Nephron progenitor cell (in vitro differentiated cells): ENCODE measurements at places on chromosomes 7 and 10.

DNA sequence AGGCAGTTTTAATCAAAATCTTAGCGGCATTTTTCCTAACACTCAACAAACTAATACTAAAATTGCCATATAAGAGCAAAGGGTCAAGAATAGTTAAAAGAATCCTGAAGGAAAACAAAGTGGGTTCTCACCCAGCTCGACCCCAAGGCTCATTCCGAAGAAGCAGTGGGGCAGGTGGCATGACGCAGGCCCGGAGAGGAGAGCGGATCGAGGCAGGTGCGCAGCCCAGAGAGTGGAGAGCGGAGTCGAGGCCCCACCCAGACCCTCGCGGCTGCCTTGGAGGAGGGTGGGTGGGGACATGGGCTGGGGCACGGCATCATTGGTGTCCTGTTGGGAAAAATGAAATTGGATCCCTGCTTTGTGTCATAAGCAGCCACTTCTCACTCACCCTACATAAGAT, 109.8 kb downstream of the INPP5A start:
- no peak for DNase-seq
- peaks cover 4% of the 10 kb centered on the region for H3K27me3 ChIP-seq
- H3K4me3 ChIP-seq = no peak overlapping the region
- no peak overlapping the region for H3K27ac ChIP-seq
- no peaks in the 10 kb centered on the region for H3K36me3 ChIP-seq
- H3K4me1 ChIP-seq = peaks cover 24% of the 10 kb centered on the region

- no peak for DNase-seq
- H3K27me3 ChIP-seq = peaks cover 4% of the 10 kb centered on the region
- peaks cover 30% of the 10 kb centered on the region for H3K36me3 ChIP-seq
- peaks cover 15% of the 10 kb centered on the region for H3K4me1 ChIP-seq
Observed at GRCh38 chr7:2592375-2592865, 33.6 kb downstream of the IQCE start.

GRCh38 chr10:34477249-34477648, 337.8 kb downstream of the PARD3 start:
- no peak for DNase-seq
- H3K4me3 ChIP-seq = no peak overlapping the region
- H3K27me3 ChIP-seq = no peaks in the 10 kb centered on the region
- peaks cover 10% of the 10 kb centered on the region for H3K4me1 ChIP-seq
- H3K36me3 ChIP-seq = no peaks in the 10 kb centered on the region

- peak; percentile 13 for DNase-seq
- H3K27me3 ChIP-seq = no peaks in the 10 kb centered on the region
- H3K4me1 ChIP-seq = peaks cover 51% of the 10 kb centered on the region
- no peak overlapping the region for H3K4me3 ChIP-seq
- no peak overlapping the region for H3K27ac ChIP-seq
- no peaks in the 10 kb centered on the region for H3K36me3 ChIP-seq
Observed at GRCh38 chr10:75765789-75766096, 334.3 kb downstream of the LRMDA start.

GRCh38 chr10:16814012-16814411, 3.2 kb downstream of the RSU1 start:
- H3K4me3 ChIP-seq = no peak overlapping the region
- H3K27ac ChIP-seq = no peak overlapping the region
- peaks cover 31% of the 10 kb centered on the region for H3K4me1 ChIP-seq
- H3K27me3 ChIP-seq = peaks cover 4% of the 10 kb centered on the region
